ENCODE measurements at places on chromosomes 7 and 10.

GRCh38 chr10:58544135-58544534 lies 31.5 kb downstream of the BICC1 start:
- no peaks in the 10 kb centered on the region for H3K27me3 ChIP-seq
- no peak overlapping the region for H3K27ac ChIP-seq
- no peak for DNase-seq
- H3K4me1 ChIP-seq = no peaks in the 10 kb centered on the region
- H3K4me3 ChIP-seq = no peak overlapping the region
- peaks cover 2% of the 10 kb centered on the region for H3K36me3 ChIP-seq

GRCh38 chr7:98418636-98419315 lies 17.9 kb upstream of the BAIAP2L1 start:
- no peaks in the 10 kb centered on the region for H3K4me1 ChIP-seq
- no peak overlapping the region for H3K27ac ChIP-seq
- H3K36me3 ChIP-seq = no peaks in the 10 kb centered on the region
- H3K27me3 ChIP-seq = peaks cover 48% of the 10 kb centered on the region
- H3K4me3 ChIP-seq = no peak overlapping the region
- DNase-seq = no peak

DNA sequence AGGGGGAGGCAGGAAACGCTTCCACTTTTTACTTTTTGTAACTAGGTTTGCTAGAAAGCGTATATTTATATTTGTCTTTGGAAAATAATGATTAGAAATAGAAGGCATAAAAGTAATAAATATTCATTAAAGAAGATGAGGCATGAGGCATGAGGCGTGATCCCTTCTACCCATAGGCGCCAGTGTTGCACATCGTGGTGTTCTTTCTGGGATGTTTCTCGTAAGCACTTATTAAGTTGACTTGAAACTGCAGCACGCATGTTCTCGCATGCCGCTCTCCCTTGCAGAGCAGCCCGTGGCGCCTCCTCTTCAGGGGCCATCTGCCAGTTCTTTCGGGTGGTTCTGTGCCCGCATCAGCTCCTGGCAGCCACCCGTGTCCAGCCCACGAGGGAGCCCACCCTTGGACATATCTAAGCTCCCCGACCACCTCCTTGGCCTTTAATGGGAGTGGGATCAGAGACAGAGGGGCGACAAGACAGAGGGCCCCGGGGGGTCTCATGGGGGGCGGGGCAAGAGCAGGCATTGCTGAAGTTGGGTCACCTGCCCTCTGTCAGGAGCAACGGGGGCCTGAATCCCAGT lies 28.5 kb upstream of the CSGALNACT2 start:
- no peak for DNase-seq
- H3K4me1 ChIP-seq = peaks cover 15% of the 10 kb centered on the region
- H3K36me3 ChIP-seq = peaks cover 2% of the 10 kb centered on the region
- no peak overlapping the region for H3K27ac ChIP-seq
- H3K27me3 ChIP-seq = no peaks in the 10 kb centered on the region

- no peaks in the 10 kb centered on the region for H3K36me3 ChIP-seq
- H3K27ac ChIP-seq = no peak overlapping the region
- no peak for DNase-seq
Observed at GRCh38 chr10:4028027-4028471, 243.0 kb upstream of the KLF6 start.

DNA sequence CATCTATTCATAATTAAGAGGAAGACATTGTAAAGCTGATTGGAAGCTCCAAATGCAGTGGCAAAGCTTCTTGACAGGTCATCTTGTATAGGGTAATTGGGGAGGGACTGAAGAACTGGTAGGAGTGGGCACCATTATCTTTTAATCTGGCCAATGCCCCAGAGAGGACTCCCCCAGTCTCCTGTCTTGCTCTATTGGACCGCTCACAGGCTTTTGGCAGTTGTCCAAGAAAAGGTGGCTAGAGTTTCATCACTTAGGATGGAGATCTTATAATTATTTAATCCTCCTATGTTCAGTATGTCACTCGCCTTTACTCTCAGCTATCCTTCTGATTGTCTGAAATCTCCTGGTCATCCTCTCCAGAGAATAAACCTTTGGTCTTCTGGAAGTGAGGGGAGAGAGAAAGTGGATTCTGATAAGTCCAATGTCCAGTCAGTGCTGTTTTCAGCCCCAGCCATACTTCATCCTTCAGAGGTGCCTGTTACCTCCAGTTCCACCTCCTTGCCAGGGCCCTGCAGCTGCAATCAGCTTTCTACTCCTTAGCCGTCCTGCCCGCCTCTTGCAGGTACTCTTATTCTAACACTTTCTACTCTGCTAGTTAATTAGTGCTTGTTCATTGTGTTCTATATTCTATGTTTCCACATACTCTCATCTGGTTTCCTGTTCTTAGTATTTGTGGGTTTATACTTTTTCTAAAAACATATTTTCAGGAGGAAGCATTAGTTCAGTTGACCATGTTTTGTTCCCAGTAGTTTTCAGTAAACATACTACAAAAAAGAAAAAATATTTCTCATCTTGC lies 241.6 kb downstream of the NSUN6 start:
- H3K4me1 ChIP-seq = no peaks in the 10 kb centered on the region
- H3K4me3 ChIP-seq = no peak overlapping the region
- H3K27ac ChIP-seq = no peak overlapping the region
- H3K36me3 ChIP-seq = no peaks in the 10 kb centered on the region
- H3K27me3 ChIP-seq = peaks cover 10% of the 10 kb centered on the region
